ENCODE measurements at places on chromosomes 5 and 9.

DNA sequence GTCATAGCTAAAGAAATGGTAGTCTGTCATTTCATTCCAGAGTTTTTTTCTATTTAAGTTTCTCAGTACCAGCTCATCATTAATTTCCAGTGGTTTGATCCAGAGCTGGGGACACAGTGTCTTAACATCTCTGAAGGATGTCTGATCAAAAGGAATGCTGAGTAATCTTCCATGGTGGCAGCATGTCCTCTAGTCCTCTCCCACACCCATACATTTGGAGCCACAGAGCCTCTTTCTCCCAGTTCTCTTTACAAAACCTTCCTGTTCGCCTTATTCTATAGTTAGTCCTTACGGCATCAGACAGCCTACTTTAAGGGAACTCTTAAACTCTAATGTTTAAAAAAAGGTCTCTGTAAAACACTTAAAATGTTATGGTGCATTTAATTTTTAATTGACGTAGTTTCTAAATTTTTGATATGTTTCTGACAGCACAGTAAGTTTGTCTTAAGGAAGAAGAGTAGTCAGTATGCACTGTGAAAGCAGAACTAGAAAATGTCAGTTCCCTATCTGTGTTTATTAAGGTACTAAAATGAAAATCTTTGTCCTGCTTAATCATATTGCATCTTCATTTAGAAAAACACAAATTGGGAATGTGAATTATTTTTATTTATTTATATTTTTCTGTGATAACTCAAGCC lies 96.8 kb downstream of the INIP start:
- DNase-seq = no peak

- peak; percentile 3 for DNase-seq
These were observed 2.2 kb downstream of the GABRB2 start for GRCh38 chr5:161544350-161544765.

DNA sequence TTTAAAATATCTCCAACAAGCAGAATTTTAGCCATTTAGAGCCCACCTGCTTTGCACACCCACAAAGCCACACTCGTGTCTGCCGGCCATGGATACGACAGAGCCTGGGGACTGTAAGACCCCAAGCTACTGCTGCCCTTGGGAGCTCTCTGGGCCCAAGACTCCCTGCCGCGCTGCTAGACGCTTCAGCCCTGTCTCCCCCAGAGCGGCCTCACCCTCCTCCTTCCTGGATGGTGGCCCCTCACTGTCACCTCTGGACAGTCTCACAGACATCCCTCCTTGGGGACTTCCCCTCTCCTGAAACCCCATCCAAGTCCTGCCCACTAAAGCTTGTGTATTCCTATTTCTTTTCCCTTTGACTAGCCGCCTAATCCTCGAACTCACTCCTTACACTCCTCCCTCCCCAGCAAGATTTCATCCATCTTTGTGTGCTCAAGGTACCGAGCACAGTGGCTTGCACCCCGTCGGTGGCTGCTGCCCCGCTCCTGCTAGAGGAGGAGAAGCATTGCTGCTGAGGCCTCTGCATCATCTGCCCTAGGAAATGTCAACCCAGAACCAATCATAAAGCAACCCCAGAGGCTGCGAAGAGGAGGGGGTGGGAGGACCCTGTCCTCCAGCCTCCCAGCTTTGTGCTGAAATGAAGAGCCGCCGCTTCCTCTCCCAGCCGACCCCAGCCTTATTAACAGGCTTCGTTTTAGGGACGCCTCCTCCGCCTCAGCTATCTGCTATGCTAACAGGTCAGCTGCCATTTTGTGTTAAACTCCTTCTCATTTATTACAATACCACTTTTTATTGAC lies 71.2 kb downstream of the CFAP77 start:
- DNase-seq = no peak

DNA sequence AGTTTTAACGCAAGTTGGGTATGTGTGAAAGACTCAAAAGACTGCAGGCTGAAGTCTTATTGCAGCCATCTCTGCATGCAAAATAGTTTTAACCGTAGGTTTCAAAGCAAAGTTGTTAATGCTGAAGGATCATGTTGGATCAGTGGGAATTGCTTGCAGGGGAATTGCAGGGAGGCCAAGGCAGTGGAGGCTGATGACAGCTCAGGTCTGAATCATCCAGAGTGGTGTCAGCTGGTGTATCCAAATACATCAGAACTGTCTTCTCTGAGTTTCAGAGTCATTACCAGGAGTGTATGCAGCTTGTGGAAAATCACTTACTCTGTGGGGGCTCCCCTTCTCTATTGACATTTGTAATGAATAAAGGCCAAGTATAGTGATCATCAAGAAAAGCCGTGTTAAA lies 435.7 kb downstream of the SH3GL2 start:
- peak; percentile 4 for DNase-seq

- DNase-seq = no peak
These were observed 16.9 kb downstream of the GNG10 start for GRCh38 chr9:111678293-111678692.

DNA sequence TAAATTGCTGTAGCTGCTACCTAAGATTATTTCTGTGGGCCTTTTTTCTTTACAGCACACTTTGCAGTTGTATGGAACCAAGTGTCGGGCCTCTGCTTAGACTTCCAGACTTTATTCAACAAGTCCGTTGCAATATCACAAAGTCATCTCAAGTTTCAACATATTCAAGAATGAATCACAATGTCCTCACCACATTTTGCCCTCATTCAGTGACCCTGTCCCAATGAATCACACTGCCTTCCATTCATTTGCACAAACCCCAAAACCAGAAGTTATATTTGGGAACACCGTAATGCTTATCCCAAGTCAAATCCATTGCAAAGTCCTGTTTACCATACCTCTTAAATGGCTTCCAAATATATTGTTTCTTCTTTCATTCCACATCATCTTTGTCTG lies 439.6 kb downstream of the CSNK1G3 start:
- DNase-seq = peak; percentile 94

DNA sequence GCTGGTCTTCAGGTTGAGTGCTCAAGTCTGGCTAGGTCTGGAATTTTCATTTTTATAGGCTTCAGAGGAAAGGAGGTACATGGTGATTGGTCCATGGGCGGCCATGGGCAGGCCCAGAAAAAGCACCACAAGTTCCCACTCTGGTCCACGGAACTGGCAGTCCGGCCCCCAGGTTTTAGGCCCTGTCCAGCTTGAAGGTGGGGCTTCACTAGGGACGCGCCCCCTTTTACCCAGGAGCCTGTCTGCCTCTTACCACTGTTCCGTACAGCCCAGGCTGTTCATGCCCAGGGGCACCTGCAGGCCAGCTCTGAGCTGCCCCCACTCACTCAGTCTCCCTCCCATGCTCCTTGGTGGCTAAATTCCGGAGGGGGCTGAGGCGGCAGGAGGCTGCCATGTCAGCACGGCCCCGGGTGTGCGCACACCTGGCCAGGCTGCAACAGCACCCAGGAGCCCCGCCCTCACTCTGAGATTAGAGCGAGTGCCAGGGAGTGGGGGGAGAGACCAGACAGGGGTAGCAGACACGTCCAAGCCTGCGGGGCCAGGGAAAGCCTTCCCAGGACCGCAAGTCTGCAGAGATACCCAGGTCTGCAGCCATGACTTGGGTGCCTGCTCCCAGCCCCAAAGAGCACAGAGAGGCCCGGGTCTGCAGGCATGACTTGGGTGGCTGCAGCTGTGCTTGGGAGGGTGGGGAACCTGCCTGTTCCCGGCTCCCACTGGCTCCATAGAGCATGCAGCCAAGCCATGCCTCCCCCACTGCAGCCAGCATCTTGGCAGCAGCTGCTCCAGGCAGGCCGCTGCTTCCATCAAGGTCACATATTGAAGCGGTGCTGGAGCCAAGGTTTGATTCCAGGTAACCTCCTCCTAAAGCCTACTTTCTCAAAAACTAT lies 390.2 kb upstream of the SGCD start:
- no peak for DNase-seq

GRCh38 chr9:16664211-16664610 lies 206.3 kb downstream of the BNC2 start:
- DNase-seq = peak; percentile 29

DNA sequence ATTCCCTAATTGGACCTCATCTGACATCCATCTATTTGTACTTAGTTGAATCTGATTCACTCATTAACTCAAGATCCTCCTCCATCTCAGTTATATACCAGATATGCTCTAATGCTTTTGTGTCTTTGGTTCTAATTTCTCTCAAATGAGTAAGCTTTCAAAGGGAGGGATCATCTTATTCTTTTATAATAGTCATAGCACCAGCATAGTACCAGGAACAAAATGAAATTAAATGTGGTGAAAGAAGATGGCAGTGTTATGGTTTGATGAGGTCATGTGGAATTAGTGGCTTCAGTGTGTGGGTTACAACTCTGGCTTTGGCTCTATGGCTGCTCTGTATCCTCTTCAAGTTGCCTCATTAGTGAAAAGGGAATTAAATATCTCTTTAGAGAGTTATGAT lies 32.5 kb upstream of the ZNF366 start:
- no peak for DNase-seq

GRCh38 chr5:125402787-125403186 lies 656.3 kb upstream of the ZNF608 start:
- DNase-seq = no peak

DNA sequence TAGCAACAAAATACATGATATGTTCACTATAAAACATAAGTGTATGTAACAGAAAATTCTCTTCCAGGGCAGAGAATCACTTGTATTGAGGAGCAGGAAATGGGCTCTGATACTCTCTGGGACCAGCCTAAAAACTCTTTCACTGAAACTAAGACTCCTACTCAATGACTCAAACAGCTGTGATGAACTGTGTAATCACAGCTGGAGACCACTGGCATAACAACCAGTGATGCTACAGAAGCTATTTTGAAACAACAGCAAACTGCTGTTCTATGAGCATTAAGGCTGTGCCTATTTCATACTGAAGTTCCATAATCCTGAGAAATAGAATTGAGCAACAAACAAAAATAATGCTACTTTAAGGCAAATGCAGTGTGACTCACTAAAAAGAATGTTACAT lies 594.0 kb downstream of the HINT1 start:
- DNase-seq = no peak

DNA sequence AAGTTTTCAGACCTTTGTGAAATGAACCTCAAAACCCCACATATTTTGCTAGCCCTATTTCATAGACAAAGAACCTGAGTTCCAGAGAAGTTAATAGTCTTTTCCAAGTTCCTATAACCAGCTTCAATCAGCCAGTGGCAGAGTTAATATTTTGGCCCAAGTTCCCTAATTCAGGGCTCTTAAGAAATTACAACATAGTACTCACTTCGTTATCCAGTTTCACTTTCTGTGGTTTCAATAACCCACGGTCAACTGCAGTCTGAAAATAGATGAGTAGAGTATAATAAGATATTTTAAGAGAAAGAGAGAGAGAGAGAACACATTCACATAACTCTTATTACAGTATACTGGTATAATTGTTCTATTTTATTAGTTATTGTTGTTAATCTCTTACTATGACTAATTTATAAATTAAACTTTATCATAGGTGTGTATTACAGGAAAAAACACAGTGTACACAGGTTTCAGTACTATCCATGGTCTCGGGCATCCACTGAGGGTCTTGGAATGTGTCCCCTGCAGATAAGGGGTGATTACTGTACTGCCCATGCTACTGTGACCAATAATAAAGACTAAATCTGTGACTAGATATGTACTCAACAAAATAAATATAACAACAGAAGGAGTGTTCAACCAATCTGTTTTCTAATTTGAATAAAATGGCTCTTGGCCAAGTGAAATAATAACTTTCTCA lies 9.3 kb upstream of the MYOT start:
- DNase-seq = peak; percentile 17

GRCh38 chr9:92349771-92350739 lies 24.3 kb downstream of the CENPP start:
- DNase-seq = no peak

GRCh38 chr9:134712243-134712642 lies 70.6 kb downstream of the COL5A1 start:
- no peak for DNase-seq

Measured in EL (cell line).